ENCODE measurements at places on chromosomes 3 and 15.

DNA sequence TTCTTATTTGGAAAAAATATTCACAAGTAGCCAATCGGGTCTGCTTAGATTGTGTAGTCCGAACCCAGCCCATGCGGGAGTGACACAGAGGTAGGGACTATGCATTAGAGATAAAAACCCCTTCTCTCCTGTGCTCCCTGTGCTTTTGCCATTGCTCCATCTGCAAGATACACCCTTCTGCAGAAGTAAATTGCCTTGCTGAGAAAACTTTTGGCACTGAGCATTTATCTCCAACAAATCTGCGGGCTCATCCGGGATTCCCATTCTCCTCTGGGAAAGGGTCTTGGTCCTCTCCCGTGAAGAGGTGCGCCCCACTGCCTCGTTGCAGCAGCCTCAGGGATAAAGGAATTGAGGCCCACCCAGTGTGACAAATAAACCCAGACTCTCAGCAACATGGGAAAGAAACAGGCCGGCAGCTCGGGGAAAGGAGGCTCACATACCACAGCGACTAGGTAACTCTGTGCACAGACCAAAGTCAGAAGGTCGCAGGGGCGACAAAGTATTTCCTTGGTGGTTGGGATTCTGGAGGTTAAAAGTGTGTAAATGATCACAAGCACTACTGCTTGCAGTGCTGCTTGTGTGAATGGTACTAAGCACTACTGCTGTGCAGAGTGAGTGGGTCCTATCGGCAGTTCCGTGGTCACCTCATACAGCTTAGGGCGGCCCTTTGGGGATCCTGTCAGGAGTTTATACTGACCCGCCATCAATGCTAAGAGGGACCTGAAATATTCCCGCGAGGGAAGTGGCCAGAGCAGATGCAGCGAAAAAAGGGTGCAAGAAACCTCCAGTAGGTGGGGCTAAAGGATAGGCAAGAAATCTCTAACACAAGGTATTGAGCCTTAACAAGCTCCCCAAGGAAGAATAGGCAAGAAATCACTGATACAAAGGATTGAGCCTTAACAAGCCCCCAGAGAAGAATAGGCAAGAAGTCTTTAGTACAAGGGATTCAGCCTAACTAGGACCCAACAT is 54.3 kb downstream of the GSK3B start:
- DNase-seq, result no peak

GRCh38 chr15:36887214-36887961 is 213.0 kb downstream of the MEIS2 start:
- DNase-seq, result no peak

- DNase-seq, result no peak
These were observed 41.6 kb upstream of the DUSP7 start for GRCh38 chr3:52097851-52098507.

- no peak for DNase-seq
These were observed 208.4 kb downstream of the TP63 start for GRCh38 chr3:189839576-189839975.

- DNase-seq, result no peak
These were observed 108.8 kb downstream of the EPHA3 start for GRCh38 chr3:89216016-89216739.

DNA sequence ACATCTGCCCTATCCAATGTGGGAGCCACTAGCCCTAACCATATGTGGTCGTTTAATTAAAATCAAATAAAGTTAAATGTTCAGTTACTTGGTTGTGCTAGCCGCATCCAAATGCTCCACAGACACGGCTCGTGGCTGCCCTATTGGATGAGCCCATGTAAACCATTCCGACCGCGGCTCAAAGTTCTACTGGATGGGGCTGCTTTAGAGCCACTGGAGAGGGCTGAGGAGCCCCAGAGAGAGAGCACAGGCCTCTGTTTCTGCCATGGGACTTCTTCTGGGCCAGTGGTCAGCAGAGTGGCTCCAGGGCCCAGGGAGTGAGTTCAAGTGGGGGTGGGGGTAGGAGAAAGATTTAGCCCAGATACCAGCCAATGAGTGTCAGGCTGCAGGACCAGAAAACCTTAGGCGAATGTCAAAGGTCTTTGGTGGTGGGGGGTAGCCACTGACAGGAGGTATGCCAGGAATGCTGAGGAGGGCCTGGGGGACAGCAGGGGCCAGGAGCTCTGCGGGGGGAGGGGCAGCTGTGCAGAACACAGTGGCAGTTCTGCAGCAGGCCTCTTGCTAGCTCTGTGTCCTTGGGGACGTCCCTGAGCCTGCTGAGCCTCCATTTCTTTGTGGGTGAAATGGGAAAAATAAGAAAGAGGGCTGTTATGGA is 30.1 kb downstream of the SPSB4 start:
- no peak for DNase-seq

DNA sequence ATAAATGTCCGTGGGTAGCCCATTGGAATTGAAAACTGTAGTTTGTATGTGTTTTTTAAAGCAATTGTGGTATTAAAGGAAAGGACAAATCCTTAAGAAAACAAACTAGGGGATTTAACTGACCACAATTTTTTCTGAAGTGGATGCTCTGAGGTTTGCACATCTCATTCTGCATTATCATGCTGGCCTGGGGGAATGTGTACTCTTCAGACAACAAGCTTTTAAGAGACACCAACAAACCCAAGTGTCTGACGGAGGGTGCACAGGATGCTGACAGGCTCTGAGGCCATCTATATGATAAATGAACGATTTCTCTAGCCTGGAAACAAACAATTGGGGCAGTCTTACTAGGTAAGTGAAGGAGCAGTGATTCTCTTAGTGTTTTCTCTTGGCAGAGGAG is 9.1 kb downstream of the LINS1 start:
- no peak for DNase-seq
